Activated T-cell treated with anti-CD3 and anti-CD28 coated beads, Interleukin-2, amount 50 U/mL, for 1 hour (primary cell): ENCODE measurements at places on chromosomes 6 and 20.

DNA sequence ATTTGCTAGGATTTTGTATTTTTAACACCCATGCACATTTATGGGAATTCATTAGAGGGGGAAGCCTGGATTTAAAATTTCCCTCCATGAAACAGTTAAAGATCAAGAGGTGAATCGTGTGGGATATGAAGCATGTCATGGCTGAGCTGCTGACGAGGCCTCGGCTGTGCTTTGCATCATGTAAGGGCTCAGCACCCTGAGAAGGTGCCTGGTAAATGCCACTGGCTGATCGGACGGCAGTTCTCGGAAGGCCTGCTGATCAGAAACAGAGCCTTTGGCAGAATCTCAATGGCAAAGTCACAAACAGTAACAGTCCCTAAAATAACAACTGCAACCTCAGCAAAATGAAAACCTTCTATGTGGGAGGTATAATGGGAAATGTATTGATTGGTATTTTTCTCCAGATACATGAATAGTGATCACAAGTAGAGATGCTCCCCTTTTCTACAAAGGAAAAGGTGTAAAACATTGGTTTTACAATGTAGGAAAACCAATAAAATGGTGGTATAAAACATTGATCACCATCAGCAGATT is 53.0 kb upstream of the FUCA2 start:
- DNase-seq = no peak

DNA sequence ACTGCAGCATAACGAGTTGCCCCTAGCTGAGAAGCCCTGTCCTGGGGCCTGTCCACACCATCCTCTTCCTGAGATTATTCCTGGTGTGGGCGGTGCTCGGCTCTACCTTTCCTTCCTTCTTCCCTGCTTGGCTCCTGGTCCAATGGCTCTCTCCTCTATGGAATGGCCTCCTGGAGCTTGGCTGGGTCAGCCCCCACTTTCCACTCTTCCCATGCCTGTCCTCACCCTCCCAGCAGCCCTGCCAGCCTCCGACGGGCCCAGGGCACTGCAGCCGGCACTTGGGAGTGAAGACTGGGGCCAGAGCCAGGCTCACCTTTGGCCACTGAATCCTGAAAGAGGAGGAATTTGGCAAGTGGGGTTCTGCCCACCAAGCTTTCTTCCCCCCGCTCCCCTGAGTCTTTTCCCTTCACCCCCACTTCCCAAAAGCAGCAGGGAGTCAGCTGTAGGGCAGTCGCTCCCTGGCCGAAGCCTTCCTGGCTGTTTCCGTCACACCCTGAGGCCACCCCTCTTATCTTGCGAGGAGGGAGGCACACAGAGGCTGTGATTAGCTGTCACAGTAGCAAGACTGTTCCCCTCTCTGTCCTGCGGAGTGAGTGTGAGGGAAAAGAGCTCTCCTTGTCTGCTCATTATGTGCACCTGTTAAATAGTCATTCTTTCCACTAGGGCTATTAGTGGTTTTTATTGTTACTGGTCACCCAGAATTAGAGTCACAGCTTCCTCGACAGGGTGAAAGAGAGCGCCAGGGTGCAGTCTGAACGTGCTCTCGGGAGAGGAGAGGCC is 6.3 kb upstream of the CDSN start:
- DNase-seq = no peak

DNA sequence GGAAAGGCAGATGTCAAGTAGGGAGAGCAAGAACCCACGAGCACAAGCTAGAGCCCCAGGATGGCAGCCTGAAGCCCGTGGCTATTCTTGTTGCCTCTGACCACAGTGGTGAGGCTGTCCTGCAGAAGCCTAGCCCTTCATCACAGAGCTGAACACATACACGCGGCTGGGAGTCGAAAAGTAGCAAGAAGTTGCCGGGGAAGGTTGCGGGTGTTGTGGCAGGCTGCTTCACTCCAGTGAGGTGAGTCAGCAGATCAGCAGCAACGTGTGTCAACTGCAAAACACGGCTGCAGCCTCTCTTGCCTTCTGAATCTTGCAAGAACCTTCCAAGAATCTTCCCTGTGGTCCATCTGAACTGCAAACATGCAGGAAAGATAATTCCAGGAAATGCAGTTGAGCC is 10.6 kb upstream of the STX16 start:
- no peak for DNase-seq

GRCh38 chr6:75486850-75487518 is 6.6 kb downstream of the FILIP1 start:
- DNase-seq = no peak

DNA sequence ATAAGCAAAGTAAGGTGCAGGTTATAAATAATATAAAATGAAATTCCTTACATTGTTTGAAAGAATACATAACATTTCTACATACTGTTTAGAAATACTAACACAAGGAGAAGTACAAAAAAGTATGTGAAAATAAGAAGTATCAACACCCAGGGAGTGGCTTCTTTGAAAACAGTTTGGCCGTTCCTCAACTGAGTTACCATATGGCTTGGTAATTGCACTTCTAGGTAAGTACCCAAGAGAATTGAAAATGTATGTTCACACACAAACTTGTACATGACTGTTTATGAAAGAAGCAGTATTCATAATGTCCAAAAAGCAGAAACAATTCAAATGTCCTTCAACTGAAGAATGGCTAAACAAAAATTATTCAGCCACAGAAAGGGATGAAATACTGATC is 30.7 kb downstream of the PAK5 start:
- no peak for DNase-seq

DNA sequence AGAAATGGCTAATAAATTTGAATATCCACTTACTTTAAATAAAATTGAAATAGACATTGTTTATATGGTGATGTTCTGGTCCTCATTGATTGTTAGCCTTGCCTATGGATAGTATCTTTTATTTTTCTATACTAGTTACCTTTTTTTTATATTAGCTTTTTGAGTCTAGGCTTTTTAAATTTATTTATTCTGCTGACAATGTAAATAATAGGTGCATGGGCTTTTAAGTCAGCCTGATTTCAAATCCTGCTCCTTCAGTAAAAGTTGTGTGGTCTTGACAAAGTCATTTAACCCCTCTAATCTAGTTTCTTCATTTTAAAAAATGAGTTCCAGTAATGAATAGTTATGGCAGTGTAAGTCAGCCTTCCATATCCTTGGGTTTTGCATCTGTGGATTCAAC is 38.6 kb downstream of the FAM162B start:
- no peak for DNase-seq

DNA sequence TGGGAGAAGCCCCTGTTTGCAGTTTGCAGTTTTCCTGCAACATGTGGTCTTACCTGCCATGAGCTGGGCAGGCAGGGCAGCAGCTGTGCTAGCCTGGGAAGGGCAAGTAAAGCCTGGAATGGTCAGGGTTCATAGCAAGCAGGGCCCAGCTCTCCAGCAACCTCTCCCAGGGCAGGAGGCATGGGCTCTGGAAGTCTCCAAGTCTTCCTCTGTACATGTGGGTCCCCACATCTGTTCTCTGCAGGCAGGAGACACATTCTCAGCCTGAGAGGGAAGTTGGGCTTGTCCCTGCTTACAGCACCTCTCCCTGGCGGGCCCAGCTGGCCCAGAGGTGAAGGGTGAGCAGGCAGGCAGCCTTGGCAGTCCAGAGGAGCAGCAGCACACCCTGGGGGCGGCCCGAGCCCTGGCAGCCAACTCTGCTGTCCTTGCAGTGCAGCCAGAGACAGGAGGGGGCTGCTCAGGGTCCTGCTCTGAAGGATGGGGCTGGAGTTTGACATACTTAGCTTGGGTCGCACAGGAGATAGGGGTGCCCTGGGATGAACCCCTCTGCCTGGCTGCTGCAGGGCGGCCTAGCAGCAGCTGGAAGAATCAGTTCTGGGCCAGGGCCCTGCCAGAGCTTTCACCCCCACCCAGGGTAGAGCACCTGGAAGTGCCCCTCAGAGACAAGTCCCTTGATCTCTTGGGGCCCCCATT is 176.0 kb downstream of the MRPL14 start:
- no peak for DNase-seq

GRCh38 chr6:42403831-42404230 is 47.9 kb downstream of the TRERF1 start:
- DNase-seq = no peak

- no peak for DNase-seq
Observed at GRCh38 chr20:3031524-3032147, 11.8 kb upstream of the GNRH2 start.

- no peak for DNase-seq
Observed at GRCh38 chr6:149084808-149085556, 232.5 kb upstream of the TAB2 start.

DNA sequence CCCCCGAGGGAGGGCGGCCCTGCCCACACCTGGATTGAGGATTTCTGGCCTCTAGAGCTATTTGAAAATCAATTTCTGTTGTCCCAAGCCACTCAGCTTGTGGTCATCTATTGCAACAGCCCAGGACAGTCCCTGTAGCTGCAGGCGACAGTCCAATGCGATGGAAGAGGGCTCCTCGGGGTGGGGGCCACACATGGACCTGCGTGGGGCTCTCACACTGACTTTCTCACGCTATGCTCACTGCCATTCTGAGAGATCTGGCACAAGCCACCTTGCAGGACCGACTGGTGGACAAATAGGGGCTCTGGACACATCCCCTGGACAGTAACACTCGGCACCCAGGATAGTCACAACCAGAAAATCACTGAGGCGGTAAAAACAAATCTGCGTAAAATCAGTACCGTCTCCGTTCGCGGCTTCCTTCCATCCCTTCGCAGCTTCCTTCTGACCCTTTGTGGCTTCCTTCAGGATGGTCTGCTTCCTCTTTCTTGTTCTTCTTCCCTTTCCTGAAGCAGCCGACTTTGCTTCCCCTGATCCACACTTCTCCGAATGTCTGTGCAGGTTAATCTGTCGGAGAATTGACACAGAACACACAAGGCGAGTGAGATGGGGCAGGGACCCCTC is 21.8 kb downstream of the CTCFL start:
- no peak for DNase-seq

- DNase-seq = no peak
Observed at GRCh38 chr6:2007165-2007564, 238.2 kb downstream of the GMDS start.
